Neural crest cell (in vitro differentiated cells): ENCODE measurements at places on chromosomes 2 and 18.
A peak's percentile ranks its signal among the peaks of the same experiment; 100 is the strongest.

- H3K27me3 ChIP-seq: no peaks in the 10 kb centered on the region
- H3K27ac ChIP-seq: peak overlapping the region; percentile 93
- H3K4me1 ChIP-seq: peaks cover 53% of the 10 kb centered on the region
- no peak for DNase-seq
- peaks cover 10% of the 10 kb centered on the region for H3K36me3 ChIP-seq
Observed at GRCh38 chr2:168137510-168138180, 109.8 kb downstream of the STK39 start.

- no peak overlapping the region for H3K27ac ChIP-seq
- DNase-seq: no peak
- H3K4me1 ChIP-seq: peaks cover 10% of the 10 kb centered on the region
- no peak overlapping the region for H3K4me3 ChIP-seq
Observed at GRCh38 chr2:181111059-181111458, 130.7 kb downstream of the UBE2E3 start.

DNA sequence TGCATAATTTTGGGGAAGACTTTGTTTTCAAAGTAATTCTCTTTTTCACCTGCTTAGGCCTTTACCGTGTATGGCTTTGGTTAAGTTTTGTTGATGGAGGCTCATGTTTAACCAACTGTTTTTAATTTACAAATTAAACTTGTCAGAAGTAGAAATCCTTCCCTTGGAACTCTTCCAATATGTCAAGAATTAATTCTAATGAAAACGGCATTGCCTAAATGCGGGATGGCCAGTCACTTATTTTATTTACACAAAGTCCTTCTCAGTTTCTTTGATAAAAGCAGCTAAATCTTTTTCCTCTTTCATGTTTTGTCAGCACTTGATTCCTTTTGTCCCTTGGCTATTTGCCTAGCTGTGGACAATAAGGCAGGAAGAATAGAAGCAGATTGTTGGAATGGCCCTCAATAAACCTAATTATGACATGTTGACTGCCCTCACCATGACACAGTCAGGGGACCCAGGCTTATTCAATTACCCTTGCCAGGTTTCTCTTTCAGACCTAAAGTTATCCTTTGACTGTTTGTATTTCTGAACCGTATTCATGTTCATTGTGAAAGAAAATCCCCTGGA is 26.3 kb downstream of the PAX3 start:
- peaks cover 15% of the 10 kb centered on the region for H3K27me3 ChIP-seq
- peaks cover 13% of the 10 kb centered on the region for H3K36me3 ChIP-seq
- no peak overlapping the region for H3K27ac ChIP-seq
- DNase-seq: no peak

- peaks cover 2% of the 10 kb centered on the region for H3K36me3 ChIP-seq
- H3K4me3 ChIP-seq: no peak overlapping the region
- no peaks in the 10 kb centered on the region for H3K27me3 ChIP-seq
- no peak for DNase-seq
- H3K4me1 ChIP-seq: no peaks in the 10 kb centered on the region
Observed at GRCh38 chr2:209549589-209549988, 125.7 kb downstream of the MAP2 start.

- H3K4me3 ChIP-seq: no peak overlapping the region
- peaks cover 70% of the 10 kb centered on the region for H3K27me3 ChIP-seq
- no peak for DNase-seq
- H3K27ac ChIP-seq: no peak overlapping the region
- no peaks in the 10 kb centered on the region for H3K4me1 ChIP-seq
Observed at GRCh38 chr2:120454654-120455385, 108.9 kb downstream of the INHBB start.
